ENCODE measurements at places on chromosomes 1 and 21. TPM values are rescaled to one million over a fixed set of nuclear protein-coding genes. Genes with fewer than 3 reads are reported as not detected.

DNA sequence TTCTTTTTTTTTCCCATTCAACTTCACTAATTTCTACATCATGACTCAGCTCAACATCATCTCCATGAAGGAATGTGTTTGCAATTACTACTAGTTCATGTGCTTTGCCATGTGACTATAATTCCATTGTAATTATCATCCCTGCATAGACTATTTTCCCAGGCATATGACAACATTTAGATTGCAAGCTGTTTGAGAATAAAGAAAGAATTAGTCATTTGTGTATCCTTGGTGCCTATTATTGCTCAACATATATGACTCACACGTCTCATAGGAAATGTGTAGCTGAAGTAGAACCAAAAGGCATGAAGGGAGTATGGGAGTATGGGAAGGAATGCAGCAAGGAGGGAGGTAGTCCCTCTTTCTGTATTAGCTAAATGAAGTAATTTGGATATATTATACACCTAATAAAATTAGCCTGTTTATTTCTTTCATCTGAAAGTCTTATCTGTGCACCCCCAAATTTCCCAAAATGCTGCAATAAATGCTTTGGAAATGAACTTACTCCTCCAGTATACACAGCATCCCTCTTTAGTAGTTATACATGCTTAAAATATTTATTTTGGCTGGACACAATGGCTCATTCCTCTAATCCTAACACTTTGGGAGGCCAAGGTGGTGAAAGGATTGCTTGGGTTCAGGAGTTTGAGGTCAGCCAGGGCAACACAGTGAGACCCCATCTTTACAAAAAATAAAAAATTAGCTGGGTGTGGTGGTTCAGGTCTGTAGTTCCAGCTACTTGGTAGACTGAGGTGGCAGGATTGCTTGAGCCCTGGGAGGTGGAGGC, 316.9 kb upstream of the ADGRL4 start:
- H3K36me3 ChIP-seq, result no peaks in the 10 kb centered on the region
- no peak overlapping the region for H3K4me3 ChIP-seq
- DNase-seq, result no peak
- no peaks in the 10 kb centered on the region for H3K27me3 ChIP-seq
- no peak overlapping the region for H3K27ac ChIP-seq

DNA sequence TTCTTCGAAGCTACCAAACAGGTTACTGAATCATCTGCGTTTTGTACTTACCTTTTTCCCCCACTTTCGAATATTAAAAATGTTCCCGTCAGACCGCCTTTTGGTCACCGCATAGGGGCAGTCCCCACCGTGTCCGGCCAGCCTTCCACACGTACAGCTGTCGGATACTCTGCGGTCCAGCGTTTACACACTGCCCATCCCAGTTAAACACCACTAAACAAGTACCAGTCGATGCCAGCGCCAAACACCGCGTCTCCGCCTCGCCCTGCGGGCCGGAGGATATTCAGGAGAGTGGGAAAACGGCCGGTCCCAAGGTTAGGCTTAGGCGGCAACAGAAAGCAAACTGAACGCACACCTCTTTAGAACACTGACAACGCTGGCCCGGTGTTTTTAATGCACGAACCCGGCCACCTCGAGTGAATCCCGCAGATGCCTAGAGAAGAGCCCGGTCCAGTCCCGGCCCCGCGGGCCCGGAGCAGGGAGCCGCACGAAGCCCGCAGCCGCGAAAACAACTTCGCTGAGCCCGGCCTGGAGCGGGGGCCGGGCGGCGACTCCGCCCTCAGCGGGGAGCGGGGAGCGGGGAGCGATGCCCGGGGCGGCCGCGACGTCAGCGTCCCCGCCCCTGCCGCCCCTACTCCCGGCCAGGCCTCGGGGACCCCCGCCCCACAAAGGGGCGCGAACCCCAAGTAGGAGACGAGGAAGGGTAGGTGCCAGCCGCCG, 730 bp upstream of the PHF13 start:
- H3K27me3 ChIP-seq, result no peaks in the 10 kb centered on the region
- peak overlapping the region; percentile 96 for H3K4me3 ChIP-seq
- no peaks in the 10 kb centered on the region for H3K36me3 ChIP-seq
- peak overlapping the region; percentile 95 for H3K27ac ChIP-seq
- peaks cover 18% of the 10 kb centered on the region for H3K4me1 ChIP-seq

DNA sequence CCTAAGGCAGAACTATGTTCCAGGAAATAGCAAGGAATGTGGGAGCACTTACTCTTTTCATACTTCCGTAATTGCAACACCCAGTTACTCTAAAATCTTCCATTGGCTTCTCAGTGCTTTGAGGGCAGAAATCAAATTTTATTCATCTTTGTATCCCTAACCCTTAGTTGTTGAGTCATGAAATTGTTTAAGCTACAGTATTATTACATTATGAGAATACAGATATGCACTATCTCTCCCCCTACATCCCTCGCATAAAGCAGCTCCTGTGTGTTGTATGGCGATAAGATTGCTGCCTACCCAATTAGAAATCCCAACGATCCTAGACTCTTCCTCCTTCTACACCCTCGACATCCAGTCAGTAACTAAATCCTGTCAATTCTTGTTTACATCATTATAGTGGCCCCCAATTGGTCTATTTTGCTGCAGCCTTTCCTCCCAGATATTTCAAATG, 2.6 kb downstream of the AIDA start:
- H3K27ac ChIP-seq, result peak overlapping the region; percentile 99
- no peaks in the 10 kb centered on the region for H3K27me3 ChIP-seq

DNA sequence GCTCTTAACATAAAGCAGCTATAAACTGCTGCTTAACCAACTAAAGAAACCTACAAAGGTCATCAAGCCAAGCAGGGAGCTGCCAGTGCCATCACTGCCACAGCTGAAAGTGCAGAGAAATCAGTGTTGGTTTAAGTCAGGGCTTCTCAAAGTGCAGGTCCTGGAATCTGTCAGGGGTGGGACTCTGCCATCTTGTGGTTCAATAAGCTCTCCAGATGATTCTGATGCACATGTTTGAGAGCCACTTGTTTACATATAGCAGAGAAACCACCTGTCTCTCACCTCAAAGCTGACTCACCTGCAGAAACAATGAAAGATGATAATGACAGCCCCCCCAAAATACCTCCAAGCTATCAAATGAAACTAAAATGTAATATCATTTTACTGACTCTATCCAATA, 49.3 kb downstream of the SH3GLB1 start:
- no peaks in the 10 kb centered on the region for H3K27me3 ChIP-seq
- no peak for DNase-seq

DNA sequence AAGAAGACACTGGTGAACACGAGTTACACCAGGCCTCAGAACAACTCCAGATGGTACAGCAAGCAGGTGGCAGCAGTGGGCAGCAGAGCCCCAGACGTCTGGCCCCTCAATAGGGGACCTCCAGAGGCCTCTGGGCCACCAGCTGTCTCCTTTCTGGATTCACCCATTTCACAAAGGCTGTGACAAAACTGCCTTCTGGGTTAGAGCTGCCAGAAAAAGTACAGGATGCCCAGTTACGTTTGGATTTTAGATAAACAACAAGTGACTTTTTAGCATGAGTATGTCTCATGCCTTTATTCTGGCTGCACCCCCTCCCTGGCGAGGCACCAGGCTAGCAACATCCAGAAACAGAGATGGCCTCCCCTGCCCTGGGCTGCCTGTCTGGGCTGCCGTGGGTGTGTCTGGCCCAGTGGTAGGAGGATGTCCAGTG, 30.1 kb downstream of the ITPKB start:
- no peak for DNase-seq
- no peak overlapping the region for H3K4me3 ChIP-seq
- H3K27ac ChIP-seq, result peak overlapping the region; percentile 54
- no peaks in the 10 kb centered on the region for H3K36me3 ChIP-seq
- peaks cover 60% of the 10 kb centered on the region for H3K4me1 ChIP-seq
- H3K27me3 ChIP-seq, result no peaks in the 10 kb centered on the region

- H3K36me3 ChIP-seq, result no peaks in the 10 kb centered on the region
- no peak for DNase-seq
- no peak overlapping the region for H3K4me3 ChIP-seq
- no peak overlapping the region for H3K27ac ChIP-seq
These were observed 29.1 kb upstream of the ATP2B4 start for GRCh38 chr1:203597331-203598090.

DNA sequence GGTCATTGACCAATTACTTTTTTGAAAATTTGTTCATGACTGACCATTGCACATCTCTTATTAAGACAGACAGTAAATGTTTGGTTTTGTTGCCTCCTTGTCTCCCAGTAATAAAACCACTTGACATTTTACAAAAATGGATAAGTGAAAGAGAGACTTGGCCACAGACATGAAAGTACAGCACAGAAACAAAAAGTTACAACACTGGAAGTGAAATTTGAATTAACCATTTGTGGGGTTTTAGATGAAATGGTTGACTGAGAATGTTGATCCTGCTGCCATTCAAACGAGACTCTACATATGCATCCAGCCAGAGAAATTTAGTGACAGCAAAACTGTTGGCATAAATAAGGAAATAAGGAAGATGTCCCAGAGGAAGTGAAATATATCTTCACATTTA, 79.3 kb upstream of the B3GALT2 start:
- no peak overlapping the region for H3K4me3 ChIP-seq
- no peaks in the 10 kb centered on the region for H3K36me3 ChIP-seq
- peaks cover 4% of the 10 kb centered on the region for H3K4me1 ChIP-seq
- no peak for DNase-seq

DNA sequence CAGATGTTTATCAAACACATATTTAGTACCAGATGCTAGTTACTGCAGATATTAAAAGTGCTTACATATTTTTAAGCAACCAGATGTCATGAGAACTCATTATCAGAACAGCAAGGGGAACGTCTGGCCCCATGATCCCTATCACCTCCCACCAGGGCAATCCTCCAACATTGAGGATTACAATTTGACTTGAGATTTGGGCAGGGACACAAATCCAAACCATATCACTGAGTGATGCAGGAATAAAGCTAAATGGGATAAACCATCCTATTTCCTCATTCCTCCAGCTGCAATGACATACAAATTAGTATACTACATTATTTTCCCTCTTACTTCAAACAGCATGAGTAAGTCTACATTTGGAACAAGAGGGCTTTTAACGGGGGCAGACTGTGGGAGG, 3.1 kb upstream of the KCNK2 start:
- H3K4me1 ChIP-seq, result peaks cover 21% of the 10 kb centered on the region
- no peak for DNase-seq
- no peak overlapping the region for H3K27ac ChIP-seq
- no peaks in the 10 kb centered on the region for H3K27me3 ChIP-seq
- H3K4me3 ChIP-seq, result no peak overlapping the region

Gene SLC45A3
- total RNA-seq, result 6.4 TPM

Gene SLC30A10
- total RNA-seq, result not detected

Gene C1orf115
- 32.6 TPM for total RNA-seq

Gene RNF223
- 1.7 TPM for total RNA-seq

Gene SIK1
- 77.3 TPM for total RNA-seq

Gene ARMH1
- total RNA-seq, result 6.7 TPM

Gene IL22RA1
- 1.4 TPM for total RNA-seq

Gene BATF3
- total RNA-seq, result 4.2 TPM
